Thoracic aorta (tissue), 2 donors: ENCODE measurements at places on chromosomes 2 and 18. TPM values are rescaled to one million over a fixed set of nuclear protein-coding genes. Genes with fewer than 3 reads are reported as not detected.

GRCh38 chr2:240245706-240246105 lies 105.2 kb upstream of the OTOS start:
- no peak for DNase-seq

GRCh38 chr18:24764766-24765165 lies 304.3 kb downstream of the HRH4 start:
- no peak for DNase-seq

GRCh38 chr18:60196836-60197606 lies 175.6 kb downstream of the MC4R start:
- no peak for DNase-seq

DNA sequence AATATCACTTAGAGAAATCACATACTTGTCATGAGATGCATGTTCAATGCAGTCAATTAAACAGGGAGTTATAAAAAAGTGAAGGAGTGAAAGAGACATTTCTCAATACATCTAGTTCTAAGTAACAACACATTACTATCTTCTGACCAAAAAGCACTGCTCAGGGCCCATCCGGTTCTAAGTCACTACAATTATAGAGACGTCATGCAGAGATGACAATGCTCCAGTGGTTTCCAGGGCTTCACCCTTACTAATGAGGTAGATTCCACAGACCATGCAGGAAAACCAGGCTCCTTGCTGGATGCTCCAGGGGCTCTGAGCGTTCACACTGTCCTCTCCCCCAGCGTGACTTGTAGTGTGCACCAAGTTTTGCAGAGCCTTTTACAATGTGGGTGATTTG lies 88.0 kb downstream of the FTCDNL1 start:
- no peak for DNase-seq

DNA sequence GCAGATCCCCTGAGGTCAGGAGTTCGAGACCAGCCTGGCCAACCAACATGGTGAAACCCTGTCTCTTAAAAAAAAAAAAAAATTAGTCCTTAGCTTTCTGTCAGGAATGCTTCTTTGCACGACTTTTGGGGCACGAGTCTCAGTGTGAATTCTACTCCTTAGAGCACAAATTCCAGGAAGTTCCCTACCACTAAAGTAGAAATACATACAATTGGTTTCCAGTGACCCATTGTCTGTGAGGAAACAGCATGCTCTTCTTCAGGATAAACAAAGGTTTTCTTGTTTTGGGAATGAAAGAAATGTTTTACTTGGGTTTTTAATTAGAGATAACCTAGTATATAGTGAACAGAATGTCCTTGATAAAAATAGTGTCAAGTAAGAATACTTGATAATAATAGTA lies 23.7 kb downstream of the PSMA8 start:
- no peak for DNase-seq

DNA sequence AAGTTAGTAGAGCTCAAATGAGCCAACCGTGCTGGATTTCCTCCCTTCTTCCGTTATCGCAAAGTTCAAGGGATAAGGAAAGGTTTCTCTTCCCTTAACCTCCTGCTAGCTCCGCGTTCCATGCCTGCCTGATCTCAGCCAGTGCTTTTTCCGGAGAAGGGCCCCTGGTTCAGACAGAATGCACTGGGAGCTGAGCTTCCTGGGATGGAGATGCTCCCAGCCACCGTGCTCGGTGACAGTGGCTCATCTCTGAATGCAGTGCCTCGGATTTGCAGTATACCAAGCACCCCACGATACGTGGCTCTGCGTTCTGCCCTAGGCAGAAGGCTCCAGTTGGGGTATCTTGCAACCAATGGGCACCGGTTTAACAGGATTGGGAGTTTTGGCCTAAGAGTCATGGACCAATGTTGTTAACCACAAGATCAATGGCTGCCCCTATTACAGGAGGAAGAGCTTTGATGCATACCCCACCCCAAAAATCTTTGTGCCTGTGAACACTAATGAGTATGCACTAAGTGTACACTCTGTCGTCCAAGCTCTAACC lies 876 bp downstream of the CNTNAP5 start:
- no peak for DNase-seq

DNA sequence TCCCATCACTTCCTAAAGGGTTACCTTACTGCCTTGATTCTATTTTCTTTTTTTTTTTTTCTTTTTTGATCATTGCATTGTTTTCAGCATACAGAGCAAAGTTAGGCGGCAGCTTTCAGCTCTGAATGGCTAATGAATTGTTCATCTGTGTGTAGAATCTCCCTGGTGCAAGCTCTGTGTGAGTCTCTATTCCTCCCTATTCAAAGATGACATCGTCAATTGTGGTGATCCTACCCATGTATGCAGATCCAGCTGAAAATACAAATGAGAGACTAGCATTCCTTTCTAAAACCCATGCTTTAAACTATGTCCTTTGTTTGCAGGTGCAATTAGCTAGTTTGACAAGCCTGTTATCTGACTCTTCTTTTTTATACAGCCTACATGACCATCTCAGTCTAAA lies 539.0 kb downstream of the ARHGAP15 start:
- DNase-seq: no peak

GRCh38 chr2:33484042-33484621 lies 7.7 kb downstream of the RASGRP3 start:
- DNase-seq: no peak

The SOX11 gene
- total RNA-seq: not detected

The TUBA3E gene
- total RNA-seq: not detected

The PDE11A gene
- 0.28 TPM for total RNA-seq

The DSG2 gene
- 2.8 TPM for total RNA-seq
